Glutamatergic neuron (in vitro differentiated cells): ENCODE measurements at places on chromosomes 11 and 22.

DNA sequence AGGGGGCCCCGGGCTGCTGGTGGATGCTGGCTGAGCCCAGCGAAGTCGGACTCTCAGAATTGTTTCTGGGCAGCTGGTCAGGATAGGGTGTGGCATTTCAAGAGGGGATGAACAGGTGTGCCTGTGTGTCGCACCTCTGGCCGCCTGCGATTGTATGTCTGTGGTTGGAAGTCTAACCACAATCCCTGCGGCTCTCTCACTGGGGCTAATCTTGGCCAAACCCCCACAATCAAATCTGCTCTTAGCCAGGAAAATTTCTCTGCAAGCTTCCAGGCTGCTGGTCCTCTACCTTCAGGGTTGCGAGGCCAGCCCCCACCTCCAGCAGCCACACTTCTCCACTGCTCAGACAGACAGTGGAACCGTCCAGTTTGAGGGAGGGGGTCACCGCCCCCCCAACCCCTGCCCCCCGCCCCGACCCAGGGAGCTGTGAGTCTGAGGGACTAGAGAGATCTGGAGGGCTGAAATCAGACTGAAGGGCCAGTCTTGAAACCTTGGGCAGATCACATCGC lies 953 bp downstream of the ATG16L2 start:
- no peak for DNase-seq

DNA sequence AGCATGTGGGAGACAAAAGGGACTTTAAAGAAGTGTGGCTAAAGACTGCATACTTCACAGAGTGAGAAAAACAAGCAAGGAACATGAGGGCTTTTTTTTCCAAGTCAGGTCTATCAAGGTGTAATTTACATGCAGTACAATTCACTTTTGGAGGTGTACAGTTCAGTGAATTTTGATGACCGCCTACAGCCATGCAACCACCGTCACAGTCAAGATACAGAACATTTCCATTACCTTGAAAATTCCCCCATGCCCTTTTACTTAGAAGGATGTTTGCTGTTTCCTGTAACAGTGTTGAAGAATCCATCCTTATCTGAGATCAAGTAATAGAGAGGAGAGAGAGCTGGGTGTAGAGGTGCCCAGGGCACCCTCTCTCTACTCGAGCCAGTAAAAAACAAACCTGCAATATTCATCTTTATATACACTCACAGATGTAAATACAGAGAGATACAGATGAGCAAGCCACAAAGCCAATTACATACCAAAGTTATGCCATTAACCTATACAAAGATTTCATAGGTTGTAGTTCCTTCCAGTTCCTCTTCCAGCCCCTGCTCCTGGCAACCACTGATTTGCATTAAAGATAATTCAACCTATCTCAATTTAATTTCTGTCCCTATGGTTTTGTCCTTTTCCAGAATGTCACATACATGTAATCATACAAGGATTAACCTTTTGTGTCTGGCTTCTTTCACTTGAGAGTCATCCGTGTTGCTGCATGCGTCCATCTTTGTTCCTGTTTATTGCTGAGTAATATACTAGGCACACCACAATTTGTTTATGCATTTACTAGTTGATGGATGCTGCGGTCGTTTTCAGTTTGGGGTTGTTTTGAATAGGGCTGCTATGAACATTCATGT lies 35.0 kb upstream of the RASD2 start:
- no peak for DNase-seq

- DNase-seq = no peak
Measured at GRCh38 chr11:70825893-70826540, 426.4 kb downstream of the SHANK2 start.

DNA sequence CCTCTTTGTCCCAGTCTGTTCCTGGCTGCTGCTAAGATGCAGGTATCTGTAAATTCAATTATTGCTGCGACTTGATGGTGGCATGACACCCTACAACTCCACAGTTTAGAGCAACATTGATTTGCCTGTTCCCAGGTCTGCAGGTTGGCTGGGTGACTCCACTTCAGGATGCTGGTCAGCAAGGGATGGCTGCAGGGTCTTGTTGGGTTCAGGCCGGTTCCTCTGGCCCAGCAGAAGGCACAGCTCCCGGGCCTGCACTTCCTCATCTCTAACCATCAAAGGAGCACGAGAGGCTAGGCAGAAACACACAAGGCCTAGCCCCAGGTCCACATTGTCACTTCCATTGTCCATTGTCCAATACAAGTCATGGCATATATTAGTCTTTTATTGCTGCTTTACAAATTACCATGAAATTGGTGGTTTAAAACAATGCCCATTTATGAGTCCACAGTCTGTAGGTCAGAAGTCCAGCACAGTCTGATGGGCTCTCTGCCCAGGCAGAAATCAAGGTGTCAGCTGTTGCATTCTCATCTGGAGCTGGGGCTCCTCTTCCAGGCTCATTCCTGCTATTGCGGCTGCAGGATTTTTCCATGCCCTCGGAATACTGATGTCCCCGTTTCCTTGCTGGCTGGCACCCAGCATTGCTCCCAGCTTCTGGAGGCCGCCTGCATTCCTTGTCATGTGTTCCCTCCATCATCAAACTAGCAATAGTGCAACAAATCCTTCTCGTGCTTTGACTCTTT lies 96.6 kb upstream of the LMO1 start:
- DNase-seq = no peak

DNA sequence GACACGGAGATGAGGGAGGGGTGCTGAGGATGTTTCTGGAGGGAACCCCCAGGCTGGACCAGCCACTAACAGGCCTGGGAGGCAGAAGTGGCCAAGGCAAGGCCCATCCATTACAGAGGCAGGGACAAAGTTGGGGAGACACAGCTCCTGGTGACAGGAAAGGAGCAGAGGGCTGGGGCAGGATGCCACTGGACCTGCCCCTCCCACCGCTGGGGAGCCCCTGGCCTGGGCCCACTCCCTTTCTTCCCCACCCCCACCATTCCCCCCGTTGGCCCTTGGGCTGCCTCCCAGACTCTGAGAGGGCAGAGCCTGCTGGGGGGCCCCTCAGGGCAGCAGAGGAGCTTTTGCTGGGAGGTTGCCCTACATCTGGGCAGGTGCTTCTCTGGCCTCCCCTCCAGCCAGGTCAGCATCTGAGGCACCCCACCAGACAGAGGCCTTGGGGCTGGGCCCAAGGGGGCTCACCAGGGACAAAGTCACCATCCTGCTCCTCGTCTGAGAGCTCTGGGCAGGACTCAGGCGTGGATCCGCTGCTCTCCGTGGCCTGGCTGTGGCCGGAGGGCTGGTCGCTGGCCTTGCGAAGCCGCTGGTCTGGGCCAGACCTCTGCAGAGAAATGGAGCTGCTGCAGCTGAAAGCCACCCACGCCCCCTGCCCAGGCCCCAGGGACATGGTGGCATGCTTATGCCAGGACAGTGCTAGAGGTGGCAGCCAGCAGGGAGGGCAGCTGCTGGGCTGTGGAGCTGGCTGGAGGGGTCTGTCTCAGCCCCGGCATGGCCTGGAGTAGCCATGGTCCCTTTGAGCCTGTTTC lies 33.1 kb upstream of the CARS1 start:
- DNase-seq = no peak

- no peak for DNase-seq
Measured at GRCh38 chr11:24324211-24324610, 172.6 kb upstream of the LUZP2 start.

DNA sequence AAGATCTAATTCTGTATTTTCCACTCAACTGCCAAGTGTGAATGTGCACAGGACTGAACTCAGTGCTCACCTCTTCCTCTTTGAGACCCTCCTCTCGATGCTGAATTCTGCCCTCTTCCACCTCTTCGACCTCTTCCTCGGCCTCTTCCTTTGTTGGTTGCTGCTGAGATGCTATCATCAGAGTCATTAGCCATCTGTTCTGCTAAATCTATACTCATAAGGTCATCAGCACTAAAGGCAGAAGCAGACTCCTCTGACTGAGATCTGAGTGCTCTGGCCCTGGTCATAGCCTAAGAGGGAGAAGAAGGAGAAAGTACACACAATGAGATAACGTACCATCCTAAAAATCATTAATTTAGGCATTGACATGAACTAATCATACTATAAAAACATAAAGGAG lies 45.9 kb upstream of the GPR83 start:
- DNase-seq = peak; percentile 15

DNA sequence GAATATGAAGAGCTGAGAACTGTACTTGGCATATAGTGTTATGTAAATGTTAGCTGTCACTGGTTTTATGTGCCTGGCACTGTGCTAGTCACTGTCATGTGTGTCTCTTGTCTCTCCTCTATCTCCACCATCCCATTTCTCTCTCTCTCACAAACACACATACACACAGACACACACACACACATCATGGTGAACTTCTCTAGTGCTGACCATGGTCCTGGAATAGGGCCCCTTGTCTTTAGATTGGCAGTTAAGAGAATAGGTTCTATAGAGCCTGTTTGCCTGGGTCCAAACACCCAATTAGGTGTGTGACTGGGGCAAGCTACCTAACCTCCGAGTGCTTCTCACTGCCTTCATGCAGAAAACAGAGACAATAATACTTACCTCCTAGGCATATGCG lies 109.7 kb upstream of the NARS2 start:
- no peak for DNase-seq

DNA sequence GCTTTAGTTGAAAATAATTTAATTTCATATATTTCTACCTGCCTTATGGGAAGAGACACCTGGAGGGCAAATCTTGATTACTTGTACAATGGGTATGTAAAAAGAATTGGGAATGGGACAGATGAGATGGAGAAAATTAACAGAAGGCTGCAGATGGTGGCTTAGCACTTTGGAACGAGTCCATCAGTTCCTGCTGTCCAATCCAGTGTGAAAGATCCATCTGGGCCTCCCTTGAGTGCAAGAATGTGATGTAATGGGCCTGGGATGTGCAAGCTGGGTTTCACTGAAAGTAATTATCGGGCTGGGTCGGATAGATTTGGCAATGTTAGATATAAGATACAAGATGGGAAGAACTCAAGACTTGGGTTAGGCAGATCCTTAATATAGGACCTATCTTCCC lies 42.0 kb downstream of the CECR2 start:
- peak; percentile 48 for DNase-seq

DNA sequence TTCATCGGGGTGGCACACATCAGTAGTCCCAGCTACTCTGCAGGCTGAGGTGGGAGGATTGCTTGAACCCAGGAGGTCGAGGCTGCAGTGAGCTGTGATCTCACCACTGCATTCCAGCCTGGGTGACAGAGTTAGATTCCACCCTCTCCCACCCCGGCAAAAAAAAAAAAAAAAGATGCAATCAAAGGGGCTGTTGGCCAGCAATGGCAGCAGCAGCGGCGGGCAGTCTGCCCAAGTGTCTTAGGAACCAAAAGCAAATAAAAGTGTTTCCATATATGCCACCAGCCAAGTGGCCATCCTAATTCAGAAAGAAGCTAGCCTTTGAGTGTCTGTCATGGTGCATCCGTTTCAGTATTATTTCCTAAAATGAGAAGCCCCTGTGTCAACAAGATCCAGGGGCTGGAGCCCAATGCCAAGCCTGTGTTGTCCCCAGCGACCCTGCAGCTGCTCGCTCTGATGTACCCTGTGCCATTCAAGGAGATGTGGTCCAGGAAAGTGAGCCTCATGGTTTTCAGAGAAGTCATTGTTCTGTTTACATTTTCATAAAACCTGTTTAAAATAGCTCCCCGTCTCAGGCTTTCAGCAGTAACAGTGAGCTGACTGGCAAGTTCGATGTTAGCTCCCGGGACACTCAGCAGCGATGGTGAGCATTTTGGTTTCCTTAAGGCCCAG lies 12.5 kb downstream of the CDPF1 start:
- DNase-seq = no peak

DNA sequence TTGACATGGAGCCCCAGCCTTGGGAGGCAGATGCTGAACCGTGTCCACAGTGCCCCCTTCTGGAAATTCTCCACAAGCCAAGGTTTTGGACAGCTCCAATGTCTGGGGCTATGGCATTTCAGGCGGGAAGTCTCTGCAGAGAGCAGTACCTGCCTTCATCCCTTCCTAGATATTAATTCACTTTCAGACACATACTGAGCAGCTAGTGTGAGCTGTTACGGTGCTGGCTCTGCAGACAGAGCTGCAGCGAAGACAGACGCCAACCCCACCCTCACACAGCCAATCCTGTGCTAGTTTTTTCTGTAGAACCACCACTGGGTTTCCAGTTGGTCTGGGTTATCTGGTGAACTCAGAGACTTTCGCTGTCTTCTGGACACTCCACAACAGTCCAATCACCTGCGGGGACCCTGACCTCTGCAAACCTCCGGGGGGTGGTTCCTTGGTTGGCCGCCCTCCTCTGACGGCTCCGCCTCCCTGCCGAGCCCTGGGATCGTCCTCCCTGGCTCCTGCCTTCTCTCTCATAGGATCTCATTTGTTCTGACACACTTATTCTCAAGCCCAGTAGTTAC lies 9.1 kb downstream of the LMF2 start:
- DNase-seq = peak; percentile 77

GRCh38 chr11:61961570-61962212 lies 5.7 kb downstream of the FTH1 start:
- no peak for DNase-seq

GRCh38 chr22:50701076-50701419 lies 28.4 kb downstream of the SHANK3 start:
- no peak for DNase-seq

- DNase-seq = no peak
Measured at GRCh38 chr11:8699903-8700302, 17.3 kb downstream of the RPL27A start.

- no peak for DNase-seq
Measured at GRCh38 chr22:22667966-22668880, 23.8 kb downstream of the GGTLC2 start.

GRCh38 chr22:40631925-40632324 lies 4.6 kb downstream of the MRTFA start:
- no peak for DNase-seq

- DNase-seq = no peak
Measured at GRCh38 chr11:64132191-64132771, 33.6 kb downstream of the MACROD1 start.

GRCh38 chr11:8206251-8207079 lies 37.6 kb upstream of the RIC3 start:
- no peak for DNase-seq

DNA sequence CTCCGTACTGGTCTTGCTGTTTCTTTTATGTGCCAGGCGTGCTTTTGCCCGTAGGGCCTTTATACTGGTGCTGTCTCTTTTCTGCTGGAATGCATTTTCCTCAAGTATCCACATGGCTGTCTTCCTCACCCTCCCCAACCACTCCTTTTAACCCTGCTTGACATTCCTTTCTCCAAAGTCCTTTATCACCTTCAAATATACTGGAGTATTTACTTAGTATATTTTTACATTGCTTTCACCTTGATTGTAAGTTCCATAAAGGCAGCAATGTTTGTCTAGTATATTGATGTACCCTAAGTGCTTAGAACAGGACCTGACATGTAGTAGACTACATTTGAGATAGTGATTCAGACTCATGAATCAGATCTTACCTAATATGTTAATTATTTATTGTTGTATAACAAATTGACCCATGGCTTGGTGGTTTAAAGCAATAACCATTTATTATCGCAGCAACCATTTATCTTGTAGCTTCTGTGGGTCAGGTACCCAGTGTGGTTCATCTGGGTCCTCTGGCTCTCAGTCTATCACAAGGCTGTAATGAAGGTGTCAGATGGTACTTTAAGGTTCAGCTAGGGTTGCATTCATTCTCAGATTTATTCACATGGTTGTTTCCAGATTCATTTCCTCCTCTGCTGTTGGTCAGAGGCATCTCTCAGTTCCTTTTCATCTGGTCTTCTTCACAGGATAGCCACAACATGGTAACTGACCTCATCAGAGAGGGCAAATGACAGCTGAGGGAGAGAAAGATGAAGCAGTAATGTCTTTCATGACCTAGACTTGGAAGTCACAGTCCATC lies 34.2 kb downstream of the DDX10 start:
- no peak for DNase-seq
